ENCODE measurements at places on chromosomes 1 and 21.

GRCh38 chr1:60569189-60569588, 495.6 kb upstream of the C1orf87 start:
- no peak for DNase-seq

DNA sequence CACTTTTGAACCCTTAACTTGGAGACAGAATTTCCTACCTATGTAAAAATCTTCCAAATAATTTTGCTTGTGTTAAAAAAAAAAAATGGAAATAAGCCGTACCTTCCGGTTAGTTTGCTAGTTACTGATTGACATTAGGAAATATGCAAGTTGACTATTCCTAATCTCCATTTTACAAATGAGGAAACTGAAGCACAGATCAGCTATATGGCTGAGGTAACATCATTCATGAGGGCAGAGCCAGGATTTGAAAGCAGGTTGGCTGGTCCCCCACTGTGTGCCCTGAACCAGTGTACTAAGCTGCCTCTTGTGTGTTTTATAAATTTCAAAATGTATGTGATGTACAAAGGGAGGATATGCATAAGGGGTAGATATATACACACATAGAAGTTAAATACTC, 29.6 kb downstream of the BACE2 start:
- DNase-seq = no peak

- DNase-seq = no peak
Observed at GRCh38 chr1:54413295-54413694, 7.1 kb upstream of the SSBP3 start.

DNA sequence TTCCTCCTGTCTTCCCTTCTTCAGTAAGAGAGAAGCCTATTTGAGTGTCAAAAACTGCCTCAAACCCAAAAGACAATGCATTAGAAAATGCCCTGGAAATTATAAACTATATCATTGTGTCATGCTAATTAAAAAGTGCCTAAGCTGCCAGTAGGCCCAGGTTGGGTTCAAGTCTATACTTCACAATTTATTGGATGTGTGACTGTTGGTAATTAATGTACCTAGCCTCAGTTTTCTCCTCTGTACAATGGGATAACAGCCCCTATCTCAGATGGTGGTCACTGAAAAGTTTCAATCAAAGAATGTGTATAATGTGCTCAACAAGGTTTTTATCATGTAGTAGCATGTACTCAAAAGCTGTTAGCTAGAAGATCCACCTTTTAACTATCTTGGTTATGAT, 246.9 kb upstream of the DUSP10 start:
- DNase-seq = no peak

DNA sequence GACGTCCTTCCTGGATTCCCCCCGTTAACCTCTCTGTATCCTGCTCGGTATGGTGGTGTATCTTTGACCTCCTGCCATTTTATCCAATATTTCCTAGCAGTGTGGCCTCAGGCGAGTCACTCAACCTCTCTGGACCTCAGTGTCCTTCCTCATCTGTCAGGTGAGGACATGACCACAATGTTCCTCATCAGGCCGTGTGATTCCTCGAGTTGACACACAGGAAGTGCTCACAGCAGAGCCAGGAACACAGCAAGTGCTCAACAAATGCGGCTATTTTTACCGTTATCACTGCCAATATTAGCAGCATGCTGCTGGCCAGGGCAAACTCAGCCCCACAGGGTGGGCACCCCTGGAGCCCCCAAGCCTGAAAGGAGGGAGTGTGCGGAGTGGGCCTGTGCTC, 450.2 kb downstream of the KIF26B start:
- DNase-seq = no peak

DNA sequence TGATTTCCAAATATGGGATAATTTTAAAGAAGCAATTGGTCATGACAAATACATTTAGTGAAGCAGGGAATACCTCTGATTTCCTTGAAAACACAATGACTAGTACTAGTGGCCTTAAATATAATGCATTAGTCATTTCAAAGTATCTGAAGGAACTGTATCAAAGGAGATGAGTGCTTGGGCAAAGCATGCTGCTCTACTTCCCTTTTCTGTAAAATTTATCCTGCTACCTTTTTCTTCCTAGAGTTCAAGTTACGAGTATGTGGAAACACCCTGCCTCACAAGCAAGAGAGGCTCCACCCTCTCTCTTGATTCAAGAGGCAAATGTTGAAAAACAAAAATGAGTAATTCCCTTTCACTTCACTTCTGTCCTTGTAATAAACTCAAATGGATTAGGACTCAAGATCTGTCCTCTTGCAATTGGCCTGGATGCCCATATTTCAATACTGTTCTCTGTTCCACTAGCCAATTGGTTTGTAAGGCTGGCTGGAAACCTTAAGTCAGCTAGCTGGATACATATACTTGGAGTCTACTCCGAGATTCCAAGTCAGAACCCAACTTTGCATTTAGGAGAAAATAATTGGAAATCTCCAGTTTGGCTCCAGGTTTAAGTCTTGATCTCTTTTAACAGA, 92.5 kb downstream of the CDC42BPA start:
- DNase-seq = no peak

DNA sequence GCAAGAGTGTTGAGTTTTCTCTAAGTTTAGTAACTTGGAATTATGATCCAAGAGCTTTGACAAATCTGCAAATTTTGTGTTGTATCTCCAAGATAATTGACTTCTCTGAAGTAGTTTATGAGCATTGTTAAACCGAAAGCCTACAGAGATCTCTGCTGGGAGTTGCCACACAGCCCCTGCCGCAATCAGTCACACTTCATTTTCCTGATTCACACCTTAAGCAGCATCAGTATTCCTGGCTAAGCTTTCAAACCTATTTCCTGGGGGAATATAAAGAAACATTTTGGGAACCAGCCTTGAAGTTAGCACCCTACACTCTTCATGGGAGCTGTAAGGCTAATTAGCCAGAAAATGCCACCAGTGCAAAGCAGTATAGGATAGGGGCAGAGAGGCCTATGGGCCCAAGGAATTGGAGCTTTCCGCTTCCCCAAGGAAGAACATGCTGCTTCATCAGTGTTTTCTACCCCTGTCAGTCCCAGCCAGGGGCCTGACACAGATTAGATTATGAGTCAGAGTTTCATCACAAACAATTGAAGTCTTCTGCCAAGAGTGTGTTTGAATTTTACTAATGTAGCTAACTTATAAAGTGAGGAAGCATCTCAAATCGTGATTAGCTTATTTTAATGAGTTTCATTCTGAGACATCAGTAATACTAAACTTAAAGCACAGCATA, 23.2 kb upstream of the CACYBP start:
- no peak for DNase-seq

DNA sequence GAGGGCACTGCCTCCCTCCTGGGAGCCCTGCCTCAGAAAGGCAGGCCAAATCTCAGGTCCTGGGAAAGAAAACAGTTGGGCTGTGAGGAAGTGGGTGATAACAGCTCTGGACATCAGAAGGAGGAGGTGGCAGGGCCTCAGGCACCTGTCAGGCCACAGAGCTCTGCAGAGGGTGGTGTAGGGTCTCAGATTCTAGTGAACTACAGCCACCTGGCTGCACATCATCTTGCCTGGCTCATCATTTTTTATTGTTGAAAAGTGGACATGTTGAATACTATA, 15.3 kb upstream of the ZNF678 start:
- DNase-seq = no peak

- no peak for DNase-seq
Observed at GRCh38 chr1:23376890-23377811, 7.5 kb upstream of the ZNF436 start.

DNA sequence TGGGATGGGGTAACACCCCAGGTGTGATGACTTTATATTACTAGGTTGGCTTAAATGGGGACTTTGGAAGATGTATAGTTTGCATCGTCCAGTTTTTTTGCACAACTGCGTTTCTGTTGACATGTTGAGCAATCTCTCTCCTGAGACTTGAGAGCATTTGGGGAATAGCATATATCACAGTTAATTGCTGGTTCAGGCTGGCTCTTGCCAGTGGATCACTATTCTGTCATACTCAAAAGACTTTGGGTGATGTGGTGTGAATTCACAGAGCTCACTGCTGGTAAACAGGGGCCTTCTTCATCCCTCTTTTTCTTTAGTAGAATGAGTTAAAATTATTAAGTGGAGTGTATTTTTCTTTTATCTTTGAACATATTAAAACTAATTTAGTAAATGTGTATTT, 44.3 kb downstream of the LHX9 start:
- DNase-seq = no peak

GRCh38 chr1:200034761-200035396, 7.4 kb downstream of the NR5A2 start:
- no peak for DNase-seq

DNA sequence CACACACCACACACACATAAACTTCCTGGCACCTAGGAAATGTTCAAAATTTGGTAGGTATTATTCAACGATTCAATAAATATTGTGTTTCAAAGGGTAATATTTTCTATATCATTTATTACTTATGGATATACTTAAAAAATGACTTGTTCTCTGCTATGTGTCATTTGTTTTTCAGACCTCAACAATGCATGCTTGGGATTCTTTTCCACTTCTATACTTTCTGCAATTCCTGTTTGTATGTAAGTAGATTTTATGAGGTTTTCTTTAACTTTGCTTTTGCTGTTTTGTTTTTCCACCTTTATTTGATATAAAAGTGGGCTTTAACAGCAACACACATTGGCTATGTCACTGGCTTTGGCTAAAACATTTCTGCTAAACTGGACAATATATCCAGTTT, 3.5 kb downstream of the CEP170 start:
- no peak for DNase-seq

DNA sequence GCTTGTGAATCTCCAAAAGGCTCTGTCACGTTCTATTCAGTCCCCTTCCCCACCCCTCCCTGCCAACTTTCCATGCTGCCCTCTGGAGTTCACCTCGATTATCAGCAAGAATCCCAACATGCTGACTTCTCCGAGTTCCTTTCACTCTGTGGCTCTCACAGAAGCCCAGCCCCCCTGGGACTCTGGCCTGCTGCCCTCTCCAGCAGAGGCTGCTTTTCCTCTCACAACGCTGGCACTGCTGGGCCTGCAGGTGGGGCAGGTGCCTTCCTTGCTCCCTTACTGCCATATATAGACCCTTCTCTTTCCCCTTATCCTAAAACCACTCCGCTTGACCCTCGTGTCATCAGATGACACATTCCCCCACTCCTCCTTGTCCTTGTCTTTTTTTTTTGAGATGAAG, 10.2 kb upstream of the RNF186 start:
- DNase-seq = no peak

DNA sequence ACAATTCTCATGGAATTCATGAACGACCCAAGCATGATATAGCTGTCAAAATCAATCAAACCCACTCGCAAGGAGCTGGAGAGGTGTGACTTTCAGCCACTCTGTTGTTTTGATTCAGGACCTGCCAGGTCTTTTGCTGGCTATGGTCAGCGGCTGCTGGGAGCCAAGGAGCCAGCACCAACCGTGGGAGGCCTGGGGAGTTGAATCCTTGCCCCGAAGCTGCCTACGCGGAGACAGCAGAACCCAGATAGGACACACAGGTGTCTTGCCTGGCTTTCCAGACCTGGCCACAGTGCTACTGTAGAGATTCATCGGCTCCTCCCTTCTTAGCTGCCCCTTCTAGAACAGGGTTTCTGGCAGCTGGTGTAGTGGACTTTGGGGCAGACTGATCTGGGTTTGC, 42.7 kb downstream of the ZSCAN20 start:
- no peak for DNase-seq

DNA sequence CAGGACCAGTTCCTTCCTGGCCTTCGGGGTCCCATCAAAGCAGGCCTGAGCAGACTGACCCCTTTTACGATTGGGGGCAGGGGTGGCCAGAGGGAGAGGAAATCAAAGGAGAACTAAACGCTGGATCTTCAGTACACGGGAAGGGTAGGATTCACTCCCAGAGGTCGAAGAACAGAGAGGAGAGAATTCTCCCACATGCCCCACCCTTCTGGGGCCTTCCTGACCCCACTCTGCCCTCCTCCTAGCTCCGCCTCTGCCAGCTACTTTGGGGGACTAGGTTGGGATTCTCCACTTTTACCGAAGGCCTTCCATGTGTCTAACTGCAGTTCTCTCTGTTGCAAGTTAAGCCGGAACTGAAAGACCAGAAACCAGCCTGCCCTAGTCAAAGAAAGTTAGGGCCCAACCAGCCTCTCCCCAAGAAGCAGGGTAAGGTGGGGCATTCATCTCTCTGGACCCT, 654 bp upstream of the ARHGEF2 start:
- no peak for DNase-seq

DNA sequence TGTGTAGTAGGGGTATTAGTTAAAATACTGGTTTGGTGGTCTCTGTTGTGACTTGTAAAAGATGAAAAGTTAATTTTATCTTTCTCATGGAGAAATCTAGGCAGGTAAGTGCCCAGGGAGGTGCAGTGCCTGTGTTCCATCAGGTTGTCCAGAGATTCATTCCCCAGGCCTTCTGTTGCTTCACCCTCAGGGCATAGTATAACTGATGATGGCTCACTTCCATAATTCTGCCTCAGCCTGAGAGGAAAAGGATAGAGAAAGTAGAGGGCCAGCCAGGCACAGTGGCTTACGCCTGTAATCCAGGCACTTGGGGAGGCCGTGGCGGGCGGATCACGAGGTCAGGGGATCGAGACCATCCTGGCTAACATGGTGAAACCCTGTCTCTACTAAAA, 153.9 kb downstream of the FMN2 start:
- no peak for DNase-seq

GRCh38 chr1:28064064-28064463, 24.3 kb downstream of the EYA3 start:
- DNase-seq = no peak

- DNase-seq = no peak
Observed at GRCh38 chr1:214503553-214503952, 47.8 kb downstream of the PTPN14 start.

- no peak for DNase-seq
Observed at GRCh38 chr1:88801575-88802208, 89.7 kb downstream of the GTF2B start.

GRCh38 chr21:44975720-44976555, 36.1 kb downstream of the SLX9 start:
- no peak for DNase-seq

DNA sequence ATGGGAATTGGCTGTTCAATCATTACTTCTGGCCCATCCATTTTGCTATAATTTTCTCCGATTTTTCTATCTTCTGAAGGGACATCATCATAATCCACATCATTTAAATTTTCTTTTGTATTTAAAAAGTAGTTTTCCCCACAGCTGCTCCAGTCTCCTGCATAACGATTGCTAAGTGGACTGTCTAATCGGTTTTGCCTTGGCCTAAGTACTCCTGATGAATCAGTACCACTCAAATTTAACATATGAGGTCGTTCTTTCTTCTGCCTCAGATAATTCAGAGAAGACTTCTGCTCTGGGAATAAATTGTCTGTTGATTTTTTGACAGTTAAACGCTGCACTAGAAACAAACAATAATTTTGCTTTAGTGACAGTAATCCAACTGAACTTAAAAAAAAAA, 41.9 kb downstream of the SYDE2 start:
- DNase-seq = no peak

GRCh38 chr1:178566187-178566586, 53.3 kb downstream of the TEX35 start:
- DNase-seq = no peak
